ENCODE measurements at places on chromosomes 1 and 21. TPM values are rescaled to one million over a fixed set of nuclear protein-coding genes. Genes with fewer than 3 reads are reported as not detected.
A peak's percentile ranks its signal among the peaks of the same experiment; 100 is the strongest.

CYP4A11 gene
- total RNA-seq, result not detected

DNA sequence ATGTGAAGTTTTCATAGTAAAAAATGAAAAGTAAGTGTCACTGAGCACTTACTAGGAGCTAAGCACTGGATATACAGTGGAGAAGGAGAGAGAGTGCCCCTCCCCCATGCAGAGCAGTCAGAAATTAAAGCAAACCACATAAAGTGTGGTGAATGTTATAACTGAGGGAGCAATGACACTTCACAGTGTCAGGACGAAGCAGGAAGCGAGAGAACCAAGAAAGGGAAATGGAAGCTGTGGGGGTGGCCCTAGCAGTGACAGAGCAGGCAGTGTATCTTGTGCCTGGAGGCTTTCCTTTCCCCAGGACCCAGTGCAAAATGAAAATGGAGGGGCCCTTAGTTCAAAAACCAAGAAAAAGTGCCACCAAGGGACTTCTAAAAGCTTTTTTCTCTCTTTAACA, 21.5 kb upstream of the RCAN3 start:
- H3K4me1 ChIP-seq, result peaks cover 64% of the 10 kb centered on the region
- peak; percentile 6 for DNase-seq
- H3K27ac ChIP-seq, result peak overlapping the region; percentile 32
- H3K36me3 ChIP-seq, result no peaks in the 10 kb centered on the region
- no peaks in the 10 kb centered on the region for H3K27me3 ChIP-seq

DNA sequence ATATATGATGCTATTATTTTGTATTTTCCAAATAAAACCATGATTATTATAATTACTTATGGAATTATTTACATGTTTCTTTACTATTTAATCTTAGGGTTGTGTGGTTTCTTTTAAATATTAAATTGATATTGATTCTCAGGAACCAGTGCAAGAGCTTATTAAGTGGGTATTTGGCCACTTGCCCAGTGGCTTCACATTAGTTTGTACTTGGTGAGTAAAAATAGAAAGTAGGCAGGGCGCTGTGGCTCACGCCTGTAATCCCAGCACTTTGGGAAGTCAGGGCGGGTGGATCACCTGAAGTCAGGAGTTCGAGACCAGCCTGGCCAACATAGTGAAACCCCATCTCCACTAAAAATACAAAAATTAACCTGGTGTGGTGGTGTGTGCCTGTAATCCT, 497.1 kb downstream of the PTPRC start:
- no peaks in the 10 kb centered on the region for H3K4me1 ChIP-seq
- no peaks in the 10 kb centered on the region for H3K36me3 ChIP-seq

GRCh38 chr1:42876009-42876408, 29.6 kb downstream of the ZNF691 start:
- H3K4me3 ChIP-seq, result no peak overlapping the region
- DNase-seq, result no peak
- no peaks in the 10 kb centered on the region for H3K4me1 ChIP-seq
- H3K27ac ChIP-seq, result no peak overlapping the region

Measured in CD8-positive, alpha-beta memory T cell (primary cell).